Psoas muscle (tissue), 8 donors: ENCODE measurements at places on chromosomes 1 and 21. TPM values are rescaled to one million over a fixed set of nuclear protein-coding genes. Genes with fewer than 3 reads are reported as not detected.

DNA sequence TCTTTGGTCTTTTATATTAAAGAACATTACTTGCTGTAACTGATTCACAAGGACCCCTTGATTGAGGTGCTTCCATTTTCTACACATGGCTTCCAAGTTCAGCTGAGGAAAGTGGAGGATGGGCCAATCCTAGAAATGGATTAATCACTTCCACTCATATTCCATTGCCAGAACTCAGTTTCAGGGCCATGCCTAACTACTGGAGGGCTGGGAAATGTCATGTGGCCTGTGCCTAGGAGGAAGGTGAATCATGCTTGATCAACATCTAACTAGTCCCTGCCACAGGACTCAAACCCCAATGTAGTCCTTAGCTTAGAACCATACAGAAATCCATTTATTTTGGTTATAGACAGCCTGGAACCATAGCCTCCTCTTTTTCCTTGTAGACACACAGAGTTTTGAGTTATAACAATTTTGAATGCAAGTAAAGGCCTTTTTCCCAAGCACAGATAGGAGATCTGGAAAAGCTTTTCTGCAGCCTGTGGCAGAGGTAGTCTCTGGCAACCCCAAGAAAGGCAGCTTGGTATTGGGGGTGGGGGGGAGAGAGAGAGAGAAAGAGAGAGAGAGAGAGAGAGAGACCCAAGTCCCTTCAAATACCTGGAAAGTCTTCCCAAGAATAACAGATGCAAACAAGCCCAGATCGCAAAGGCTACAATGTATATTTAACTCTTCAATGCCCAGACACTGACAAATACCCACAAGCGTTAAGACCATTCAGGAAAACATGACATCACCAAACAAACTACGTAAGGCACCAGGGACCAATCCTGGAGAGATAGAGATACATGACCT lies 12.5 kb downstream of the MAST2 start:
- DNase-seq: no peak

- no peak for DNase-seq
Measured at GRCh38 chr1:66834926-66835325, 33.9 kb upstream of the INSL5 start.

DNA sequence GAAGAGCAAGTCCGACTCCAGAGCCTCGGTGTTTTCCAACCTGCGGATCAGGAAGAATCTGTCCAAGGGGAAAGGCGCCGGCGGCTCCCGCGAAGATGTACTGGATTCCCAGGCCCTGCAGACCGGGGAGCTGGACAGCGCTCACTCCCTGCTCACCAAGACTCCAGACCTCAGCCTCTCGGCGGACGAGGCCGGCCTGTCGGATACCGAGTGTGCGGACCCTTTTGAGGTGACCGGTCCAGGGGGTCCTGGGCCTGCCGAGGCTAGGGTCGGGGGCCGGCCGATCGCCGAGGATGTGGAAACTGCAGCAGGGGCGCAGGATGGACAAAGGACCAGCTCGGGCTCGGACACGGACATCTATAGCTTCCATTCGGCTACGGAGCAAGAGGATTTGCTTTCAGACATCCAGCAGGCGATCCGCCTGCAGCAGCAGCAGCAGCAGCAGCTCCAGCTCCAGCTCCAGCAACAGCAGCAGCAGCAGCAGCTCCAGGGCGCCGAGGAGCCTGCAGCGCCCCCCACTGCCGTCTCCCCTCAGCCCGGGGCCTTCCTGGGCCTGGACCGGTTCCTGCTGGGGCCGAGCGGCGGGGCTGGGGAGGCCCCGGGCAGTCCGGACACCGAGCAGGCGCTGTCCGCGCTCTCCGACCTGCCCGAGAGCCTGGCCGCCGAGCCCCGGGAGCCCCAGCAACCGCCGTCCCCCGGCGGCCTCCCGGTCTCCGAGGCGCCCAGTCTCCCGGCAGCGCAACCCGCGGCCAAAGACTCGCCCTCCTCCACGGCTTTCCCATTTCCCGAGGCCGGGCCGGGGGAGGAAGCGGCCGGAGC lies 827 bp downstream of the FMN2 start:
- DNase-seq: no peak

Gene STUM
- polyA plus RNA-seq: 0.96 TPM
